ENCODE measurements at places on chromosomes 13 and 19.

DNA sequence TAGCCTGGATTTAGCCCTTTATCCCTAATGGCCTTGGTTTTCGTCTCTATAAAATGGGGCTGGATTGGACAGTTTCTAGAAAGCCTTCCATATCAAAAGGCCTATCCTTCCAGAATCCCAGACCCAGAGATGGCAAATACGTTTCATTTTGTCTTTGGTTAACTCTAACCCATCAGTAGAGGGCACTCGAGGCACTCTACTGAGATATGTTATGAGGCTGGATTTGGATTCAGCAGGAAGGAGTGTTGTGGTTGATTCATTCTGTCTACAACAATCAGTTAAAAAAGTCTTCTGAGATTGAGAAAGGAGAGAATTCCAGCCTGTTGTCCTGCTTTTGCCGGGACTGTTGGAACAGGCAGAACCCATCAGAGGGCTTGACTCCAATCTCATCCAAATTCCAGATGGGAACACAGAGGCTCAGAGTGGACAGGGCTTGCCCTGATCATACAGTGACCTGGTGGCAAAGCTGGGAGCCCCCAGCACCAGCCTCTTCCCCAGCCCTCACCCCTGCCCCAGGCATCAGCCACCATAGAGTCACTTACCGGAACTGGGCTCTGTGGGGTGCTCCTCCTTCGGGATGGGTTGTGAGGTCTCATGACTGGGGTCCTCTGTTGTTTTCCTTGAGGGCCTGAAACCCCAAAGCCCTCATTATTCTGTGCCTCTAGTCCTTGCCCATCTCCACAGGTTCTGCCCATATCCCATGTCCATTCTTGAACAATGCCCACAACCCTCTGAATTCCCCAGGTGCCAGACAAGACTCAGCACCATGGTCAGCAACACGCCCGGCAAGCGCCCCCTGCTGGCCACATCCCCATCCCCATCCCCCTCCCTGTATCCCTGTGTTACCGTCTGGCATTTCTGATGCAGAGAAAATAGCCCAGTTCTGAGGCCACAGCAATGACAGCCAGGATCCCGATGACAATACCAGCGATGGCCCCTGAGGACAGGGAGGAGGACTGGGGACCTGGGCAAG lies 12.3 kb upstream of the ZNF180 start:
- DNase-seq = peak; percentile 28

- DNase-seq = no peak
Observed at GRCh38 chr19:48779636-48780035, 24.3 kb downstream of the FGF21 start.

GRCh38 chr13:107211073-107211472 lies 643.1 kb upstream of the ARGLU1 start:
- peak; percentile 55 for DNase-seq

DNA sequence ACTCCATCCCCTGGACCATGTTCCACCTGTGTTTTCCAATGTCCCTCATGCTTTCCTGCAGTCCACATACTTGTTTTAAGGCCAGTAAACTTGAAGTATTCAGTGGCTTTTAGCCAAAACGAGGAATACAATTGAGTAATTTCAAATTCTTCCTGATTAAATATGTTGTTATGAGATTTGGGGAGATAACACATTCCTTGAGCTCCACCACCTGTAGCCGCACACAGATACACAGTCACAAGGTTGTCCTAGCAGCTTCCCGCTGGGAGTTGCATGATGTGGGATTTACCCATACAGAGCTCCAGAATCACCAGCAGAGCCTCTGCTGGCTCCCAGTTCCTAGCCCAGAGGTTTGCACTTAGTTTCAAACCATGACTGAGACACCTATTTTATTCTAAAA lies 53.6 kb upstream of the FRY start:
- no peak for DNase-seq

GRCh38 chr19:14021474-14021873 lies 6.5 kb upstream of the RLN3 start:
- DNase-seq = no peak

GRCh38 chr19:49506575-49507105 lies 5.8 kb upstream of the FCGRT start:
- peak; percentile 59 for DNase-seq

GRCh38 chr13:22073718-22074117 lies 402.8 kb downstream of the FGF9 start:
- DNase-seq = no peak

DNA sequence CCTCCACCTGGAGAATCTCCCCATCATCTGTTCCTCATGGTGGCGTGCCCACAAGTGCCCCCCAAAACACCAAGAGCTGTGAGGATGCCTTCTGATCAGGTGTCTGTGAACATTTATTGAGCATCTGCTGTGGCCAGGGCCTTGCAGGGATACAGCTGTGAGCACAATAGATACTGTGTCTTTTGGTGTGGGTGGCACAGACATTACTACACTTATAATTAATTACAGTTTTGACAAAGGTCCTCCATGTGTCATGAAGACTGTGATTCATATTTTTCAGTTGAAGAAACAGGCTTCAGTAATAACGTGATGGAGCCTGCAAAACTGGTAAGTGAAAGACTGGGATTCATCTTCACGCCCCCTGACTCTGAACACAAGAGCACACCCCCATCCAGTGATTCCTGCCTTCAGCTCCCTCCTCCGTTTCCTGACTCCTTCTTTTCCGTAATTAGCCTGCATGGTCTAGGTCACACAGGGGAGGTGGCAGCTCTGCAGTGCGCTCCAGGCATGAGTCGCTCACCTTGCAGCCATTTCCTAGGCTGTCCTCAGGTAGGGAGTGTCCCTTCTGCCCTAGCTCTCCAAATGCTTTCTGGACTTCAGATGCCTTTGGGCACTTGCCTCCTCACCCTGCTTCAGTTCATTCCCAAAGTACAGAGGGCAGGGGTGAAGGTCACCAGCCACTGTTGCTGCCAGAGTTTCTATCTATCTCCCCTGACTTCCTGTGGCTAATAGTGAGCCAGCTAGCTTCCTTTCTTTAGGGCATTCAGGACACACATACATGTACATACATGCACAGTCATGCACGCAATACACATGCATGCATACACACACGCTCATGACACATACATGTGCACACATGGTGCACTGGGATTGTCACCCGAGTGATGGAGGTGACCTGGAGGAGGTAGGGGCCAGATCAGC lies 66.5 kb downstream of the SIAH3 start:
- DNase-seq = peak; percentile 19

DNA sequence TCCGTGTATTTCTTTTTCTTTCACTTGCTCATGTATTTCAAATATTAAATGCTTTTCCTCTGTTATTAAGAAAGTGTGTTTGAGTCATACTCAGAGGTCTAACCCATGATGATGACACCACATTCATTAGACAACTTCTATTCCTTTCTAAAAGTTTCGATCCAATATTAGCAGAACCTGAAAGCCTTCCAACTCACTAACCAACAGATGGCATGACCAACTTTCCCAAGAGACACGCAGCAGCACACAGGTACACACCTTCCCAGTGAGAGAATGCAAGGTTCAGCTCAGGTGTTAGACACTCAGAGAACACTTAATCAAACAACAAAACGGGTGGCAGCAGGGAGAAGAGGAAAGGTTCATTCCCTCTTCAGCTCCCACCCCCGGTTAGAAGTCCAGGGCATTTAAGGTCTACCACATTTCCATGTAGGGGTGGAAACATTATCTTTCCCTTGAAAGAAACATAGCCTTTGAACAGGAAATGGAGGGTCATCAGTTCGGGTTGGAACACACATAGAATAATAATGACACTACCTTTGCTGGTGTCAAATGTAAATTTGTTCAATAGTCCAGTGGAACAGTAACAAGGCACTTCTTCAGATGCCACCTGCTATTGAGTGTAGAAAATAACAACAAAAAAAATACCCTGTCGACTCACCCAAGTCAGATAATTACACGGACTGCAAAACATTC lies 404.2 kb downstream of the COG6 start:
- DNase-seq = no peak

DNA sequence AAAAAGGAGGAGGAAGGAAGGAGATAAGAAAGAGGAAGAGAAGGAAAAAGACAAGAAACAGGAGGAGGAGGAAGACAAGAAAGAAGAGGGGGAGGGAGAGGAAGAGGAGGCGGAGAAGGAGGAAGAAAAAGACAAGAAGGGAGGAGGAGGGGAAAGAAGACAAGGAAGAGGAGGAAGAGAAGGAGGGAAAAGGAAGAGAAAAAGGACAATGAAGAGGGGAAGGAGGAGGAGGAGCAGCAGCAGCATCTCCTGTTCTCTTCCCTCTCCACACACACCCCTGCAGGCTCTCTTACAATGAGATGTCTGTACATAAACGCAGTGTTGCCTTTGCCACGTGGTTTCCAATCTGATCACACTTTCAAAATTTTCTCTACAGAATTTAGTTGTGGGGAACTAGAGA lies 66.6 kb downstream of the RUBCNL start:
- peak; percentile 28 for DNase-seq

GRCh38 chr13:30835442-30835841 lies 70.6 kb upstream of the MEDAG start:
- DNase-seq = no peak

GRCh38 chr19:3760871-3761361 lies 576 bp downstream of the APBA3 start:
- no peak for DNase-seq

- no peak for DNase-seq
Observed at GRCh38 chr13:66506979-66507378, 723.2 kb downstream of the PCDH9 start.

- no peak for DNase-seq
Observed at GRCh38 chr13:32791545-32792172, 205.4 kb downstream of the PDS5B start.

GRCh38 chr13:50905256-50905655 lies 4.3 kb upstream of the RNASEH2B start:
- DNase-seq = no peak

DNA sequence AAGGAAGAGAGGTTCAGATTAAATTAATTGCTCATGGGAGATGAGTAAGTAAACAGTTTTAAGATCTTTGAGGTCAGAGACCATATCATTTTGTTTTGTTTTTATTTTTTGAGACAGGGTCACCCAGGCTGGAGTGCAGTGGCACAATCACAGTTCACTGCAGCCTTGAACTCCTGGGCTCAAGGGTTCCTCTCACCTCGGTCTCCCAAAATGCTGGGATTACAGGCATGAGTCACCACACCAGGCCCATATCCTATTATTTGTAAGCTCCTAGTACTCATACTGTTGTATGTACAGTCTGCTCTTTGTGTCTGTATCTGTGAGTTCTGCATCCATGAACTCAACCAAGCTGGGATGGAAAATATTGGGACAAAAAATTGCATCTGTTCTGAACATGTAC lies 6.0 kb upstream of the RASL11A start:
- no peak for DNase-seq

DNA sequence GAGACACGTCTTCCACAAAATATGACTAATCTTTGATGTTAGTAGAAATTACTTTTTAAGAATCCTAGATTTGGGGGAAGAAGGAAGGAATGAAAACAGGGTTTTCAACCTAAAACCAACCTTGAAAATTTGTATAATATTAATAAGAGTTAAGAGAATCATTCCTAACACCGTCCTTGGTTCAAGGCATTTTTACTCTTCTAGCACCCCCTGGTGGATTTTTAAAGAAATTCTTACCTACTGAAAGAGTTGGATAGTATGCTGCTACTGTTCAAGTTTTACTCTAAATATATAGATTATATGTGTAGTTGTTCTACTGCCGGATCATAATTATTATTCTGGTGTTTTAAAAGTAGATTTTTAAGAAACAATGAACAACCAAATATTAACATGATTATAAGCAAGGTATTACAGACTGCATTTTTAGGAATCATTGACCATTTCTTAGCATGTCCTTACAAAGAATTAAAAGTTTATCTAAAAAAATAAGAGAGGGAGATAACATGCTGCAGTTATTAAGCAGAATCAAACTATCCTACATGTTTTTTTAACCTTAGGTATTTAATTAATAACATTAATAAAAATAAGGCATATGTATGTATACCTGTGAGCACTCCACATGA lies 7.4 kb upstream of the SLITRK6 start:
- peak; percentile 28 for DNase-seq

DNA sequence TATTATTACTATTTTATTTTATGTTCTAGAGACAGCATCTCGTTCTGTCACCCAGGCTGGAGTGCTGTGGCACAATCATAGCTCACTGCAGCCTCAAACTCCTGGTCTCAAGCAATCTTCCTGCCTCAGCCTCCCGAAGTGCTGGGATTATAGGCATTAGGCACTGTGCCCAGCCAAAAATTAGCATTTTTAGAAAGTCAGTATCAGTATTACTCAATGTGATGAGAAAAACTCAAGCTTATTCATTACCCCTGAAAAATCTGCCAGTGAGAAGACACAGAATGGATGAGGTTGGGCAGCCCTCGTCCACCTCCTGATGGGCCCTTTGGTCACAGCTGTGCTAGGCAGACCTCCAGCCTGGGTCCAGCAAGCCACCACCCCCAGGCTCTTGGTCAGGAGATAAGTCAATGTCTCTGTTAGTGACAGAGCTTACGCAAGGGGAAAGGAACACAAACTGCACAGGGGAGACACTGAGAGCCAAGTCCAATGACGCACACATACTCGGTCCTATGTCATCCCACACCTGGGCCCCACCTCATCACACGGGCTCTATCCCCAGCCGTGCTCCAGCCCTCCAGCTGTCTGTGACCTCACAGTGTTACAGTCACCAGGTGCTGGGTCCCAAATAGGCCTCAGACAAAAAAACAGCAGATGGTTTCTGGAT lies 19.8 kb downstream of the PEPD start:
- DNase-seq = no peak

- no peak for DNase-seq
Observed at GRCh38 chr13:43274881-43275280, 251.5 kb downstream of the DNAJC15 start.

GRCh38 chr19:23527797-23528196 lies 132.5 kb upstream of the ZNF91 start:
- no peak for DNase-seq

DNA sequence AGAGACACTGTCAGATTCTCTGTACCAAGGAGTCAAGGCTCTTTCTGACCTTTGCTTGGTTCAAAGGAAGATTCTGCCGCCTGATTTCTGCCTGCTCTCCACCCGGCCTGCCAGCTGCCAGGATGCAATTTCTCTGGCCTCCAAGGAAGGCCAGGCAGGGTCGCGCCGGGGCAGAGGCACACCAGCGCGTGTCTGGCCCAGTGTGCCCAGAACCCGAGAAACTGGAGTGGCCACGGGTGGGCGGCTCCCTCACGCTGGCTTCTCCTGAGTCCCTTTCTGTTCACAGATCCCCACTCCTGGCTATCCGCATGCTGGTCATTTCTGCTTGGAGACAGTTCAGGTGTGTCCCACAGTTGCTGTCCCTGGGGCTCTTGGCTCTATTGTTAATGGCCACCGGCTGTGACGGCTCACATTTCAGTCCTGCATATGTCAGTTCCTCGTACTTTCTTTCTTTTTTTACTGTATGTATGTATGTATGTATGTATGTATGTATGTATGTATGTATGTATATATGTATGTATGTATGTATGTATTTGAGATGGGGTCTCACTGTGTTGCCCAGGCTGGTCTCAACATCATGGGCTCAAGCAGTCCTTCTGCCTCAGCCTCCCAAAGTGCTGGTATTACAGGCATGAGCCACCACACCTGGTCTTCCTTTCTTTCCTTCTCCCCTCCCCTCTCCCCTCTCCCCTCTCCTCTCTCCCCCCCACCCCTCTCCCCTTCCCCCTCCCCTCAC lies 16.9 kb downstream of the TMPRSS9 start:
- no peak for DNase-seq

Measured in COLO829 (cell line).